Stimulated activated CD4-positive, alpha-beta T cell treated with anti-CD3 and anti-CD28 coated beads, Interleukin-12 subunit alpha, Interleukin-12 subunit beta, amount 100 ng/mL, for 4 hours (primary cell): ENCODE measurements at places on chromosomes 16 and 17.

- DNase-seq, result no peak
These were observed 35.7 kb upstream of the GSG1L start for GRCh38 chr16:28098959-28099945.

- peak; percentile 54 for DNase-seq
These were observed 5.8 kb upstream of the OGFOD3 start for GRCh38 chr17:82424001-82424862.

GRCh38 chr17:15941781-15942180 is 3.1 kb upstream of the ADORA2B start:
- no peak for DNase-seq

GRCh38 chr16:54594601-54595391 is 308.2 kb upstream of the IRX3 start:
- DNase-seq, result no peak

DNA sequence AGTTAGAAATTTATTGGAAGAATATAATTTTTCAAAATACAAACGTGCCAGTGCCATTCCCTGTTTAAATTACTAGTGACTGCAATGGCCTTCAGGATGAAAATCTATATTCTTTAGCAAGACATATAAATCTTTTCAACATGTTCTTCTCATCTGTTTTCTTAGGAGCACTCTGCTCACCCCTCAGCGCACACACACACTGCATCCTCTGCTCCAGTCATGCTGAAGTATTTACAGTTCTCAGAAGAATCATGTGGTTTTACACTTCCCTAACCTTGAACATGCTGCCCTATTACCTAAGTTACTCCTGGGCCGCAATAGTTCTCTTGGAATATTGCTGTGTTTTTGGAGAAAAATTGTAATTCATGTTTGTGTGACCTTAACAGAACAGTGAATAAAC is 820.6 kb downstream of the CDH8 start:
- no peak for DNase-seq

GRCh38 chr17:64499805-64500486 is 3.1 kb upstream of the POLG2 start:
- no peak for DNase-seq

- no peak for DNase-seq
These were observed 24.9 kb upstream of the RHBDL3 start for GRCh38 chr17:32240750-32241149.

GRCh38 chr16:85637808-85638647 is 24.9 kb downstream of the GSE1 start:
- no peak for DNase-seq

DNA sequence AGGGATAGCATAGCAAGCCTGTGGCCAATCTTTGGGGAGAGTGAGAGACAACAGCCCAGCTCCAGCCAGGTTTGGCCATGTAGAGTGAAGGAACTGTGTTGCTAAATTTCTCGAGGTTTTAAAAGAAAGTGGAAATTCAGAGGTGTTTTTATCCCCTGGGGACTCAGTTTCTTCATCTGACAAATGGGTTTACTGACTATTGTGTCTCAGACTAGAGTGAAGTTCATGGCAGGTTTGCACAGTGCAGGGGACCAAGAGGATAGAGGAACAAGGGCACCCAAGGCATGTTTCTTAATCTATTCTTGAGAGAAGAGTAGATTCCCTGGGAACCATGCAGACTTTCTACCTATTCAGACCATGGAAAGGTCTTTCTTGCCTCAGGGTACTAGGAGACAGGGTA is 555.8 kb upstream of the C16orf82 start:
- no peak for DNase-seq

GRCh38 chr17:9880582-9880999 is 24.5 kb downstream of the RCVRN start:
- no peak for DNase-seq

- DNase-seq, result no peak
These were observed 39.6 kb upstream of the DUSP14 start for GRCh38 chr17:37450112-37450511.

GRCh38 chr17:81832608-81833159 is 407 bp downstream of the MCRIP1 start:
- DNase-seq, result peak; percentile 44

GRCh38 chr17:44308320-44308818 is at the start of gene RUNDC3A:
Gene RUNDC3A, plus strand, starts transcription at chr17:44308601. Its CDS starts 232 bp downstream, at chr17:44308833.
- DNase-seq, result peak; percentile 84

GRCh38 chr17:35184274-35184673 is 9.9 kb downstream of the SLC35G3 start:
- DNase-seq, result no peak

DNA sequence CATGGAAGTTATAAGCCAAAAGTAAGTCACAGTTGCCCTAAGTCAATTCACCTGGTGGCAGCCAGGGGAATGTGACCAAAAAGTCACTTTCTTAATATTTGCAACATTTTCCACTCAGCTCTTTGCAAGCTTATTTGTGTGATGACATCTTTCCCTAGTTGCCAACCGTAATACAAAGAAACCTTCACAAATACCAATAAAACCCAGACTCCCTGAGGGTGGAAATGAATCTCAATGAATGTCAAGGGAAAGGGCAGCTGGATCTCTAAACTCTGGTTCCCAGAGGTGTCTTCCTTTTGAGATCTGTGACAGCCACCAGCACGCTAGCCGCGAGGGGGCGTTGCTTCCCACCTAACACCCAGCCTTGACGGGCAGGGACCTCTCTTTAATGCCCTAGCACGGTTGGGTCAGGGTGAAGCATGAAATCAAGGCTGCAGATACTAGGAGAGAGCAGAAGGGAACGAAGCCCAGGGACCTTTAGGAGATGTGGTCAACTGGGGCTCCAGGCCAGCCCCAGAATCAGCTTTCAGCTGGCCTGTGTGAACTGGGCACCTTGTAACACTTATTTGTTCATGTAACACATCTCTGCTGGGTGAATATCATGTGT is 82.2 kb downstream of the CMC2 start:
- DNase-seq, result peak; percentile 29

DNA sequence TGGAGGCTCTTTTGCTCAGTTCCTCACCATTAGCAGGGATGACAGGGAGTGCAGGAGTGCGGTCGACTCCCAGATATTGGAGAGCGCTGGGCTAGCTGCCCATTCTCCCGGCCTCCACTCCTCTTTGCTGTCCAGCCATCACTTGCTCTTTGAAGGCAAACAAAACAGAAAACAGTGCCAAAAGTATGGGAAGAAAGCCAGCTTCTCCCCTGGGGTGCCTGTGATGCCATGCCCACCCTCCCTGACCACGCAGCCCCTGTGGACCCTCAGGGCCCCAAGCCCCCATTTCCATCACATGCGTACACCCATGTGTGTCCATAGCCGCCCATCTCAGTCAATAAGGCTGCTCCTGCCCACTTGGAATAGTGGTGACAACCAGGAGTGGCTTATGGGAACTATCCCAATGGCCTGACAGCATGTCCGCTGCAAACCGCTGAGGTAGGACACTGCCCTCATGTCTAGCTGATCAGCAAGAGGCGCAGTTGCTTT is 30.0 kb downstream of the MAPT start:
- no peak for DNase-seq

- no peak for DNase-seq
These were observed 4.3 kb downstream of the CANT1 start for GRCh38 chr17:79005063-79005861.

- DNase-seq, result no peak
These were observed 1.2 kb upstream of the NFATC3 start for GRCh38 chr16:68083861-68084503.

DNA sequence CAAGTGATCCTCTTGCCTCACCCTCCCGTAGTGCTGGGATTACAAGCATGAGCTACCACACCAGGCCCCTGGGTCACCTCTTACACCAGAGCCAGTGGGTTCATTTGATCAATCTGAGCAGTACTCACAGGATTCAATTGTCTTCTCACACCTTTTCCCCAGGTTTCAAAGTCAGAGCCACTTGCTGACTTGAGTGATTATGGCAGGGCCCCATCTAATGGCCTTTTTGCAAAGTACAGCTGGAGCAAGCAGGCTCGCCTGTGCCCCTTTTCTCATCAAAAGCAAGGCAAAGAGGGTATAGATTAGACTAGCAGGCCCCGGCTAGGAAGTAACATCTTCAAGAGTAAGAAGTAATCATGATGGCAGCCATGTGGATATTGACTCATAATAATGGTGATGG is 114.8 kb upstream of the NOL11 start:
- peak; percentile 25 for DNase-seq

- DNase-seq, result no peak
These were observed 3.1 kb downstream of the PRSS21 start for GRCh38 chr16:2819939-2820835.

GRCh38 chr16:3195975-3196374 is 8.0 kb downstream of the OR1F1 start:
- no peak for DNase-seq

- no peak for DNase-seq
These were observed 5.2 kb upstream of the PRSS21 start for GRCh38 chr16:2811703-2812471.

DNA sequence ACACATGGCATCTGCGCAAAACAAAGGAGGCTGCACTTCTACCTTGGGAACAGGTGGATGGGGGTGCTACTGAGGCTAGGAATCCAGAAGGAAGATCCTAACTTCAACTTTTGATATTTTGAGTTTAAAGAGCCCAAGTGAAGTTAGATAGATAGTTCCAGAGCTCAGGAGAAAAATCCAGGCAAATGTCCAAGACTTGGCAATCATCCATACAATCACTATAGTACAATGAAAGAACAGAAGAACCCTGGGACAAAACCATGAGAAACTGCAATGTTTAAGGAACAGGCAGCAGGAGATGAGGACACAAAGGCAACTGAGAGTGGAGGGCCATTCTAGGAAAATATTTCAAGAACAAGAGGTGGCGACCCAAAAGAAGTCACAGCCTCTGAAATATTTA is 12.4 kb downstream of the CDYL2 start:
- no peak for DNase-seq

- no peak for DNase-seq
These were observed 118.4 kb upstream of the IRX5 start for GRCh38 chr16:54812229-54812628.

- DNase-seq, result no peak
These were observed 8.0 kb downstream of the FBXO31 start for GRCh38 chr16:87375426-87376135.

DNA sequence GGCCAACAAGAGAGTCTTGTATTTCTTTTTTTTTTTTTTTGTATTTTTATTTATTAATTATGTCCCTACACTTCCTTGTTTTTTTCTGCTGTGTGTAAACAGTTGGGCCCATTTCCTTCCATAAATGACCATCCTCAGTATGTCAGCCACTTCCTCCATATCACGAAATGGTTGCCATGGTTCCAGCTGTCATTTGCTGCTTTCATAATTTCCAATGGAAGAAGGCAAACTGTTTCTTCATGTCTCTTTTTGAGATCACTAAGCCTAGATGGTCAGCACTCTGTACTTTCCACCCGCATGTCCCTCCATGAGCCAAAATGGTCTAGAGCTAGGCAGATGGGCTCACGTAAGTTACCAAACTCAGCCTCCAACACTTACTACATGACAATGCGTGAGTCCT is 133.5 kb upstream of the FOXF1 start:
- DNase-seq, result no peak

DNA sequence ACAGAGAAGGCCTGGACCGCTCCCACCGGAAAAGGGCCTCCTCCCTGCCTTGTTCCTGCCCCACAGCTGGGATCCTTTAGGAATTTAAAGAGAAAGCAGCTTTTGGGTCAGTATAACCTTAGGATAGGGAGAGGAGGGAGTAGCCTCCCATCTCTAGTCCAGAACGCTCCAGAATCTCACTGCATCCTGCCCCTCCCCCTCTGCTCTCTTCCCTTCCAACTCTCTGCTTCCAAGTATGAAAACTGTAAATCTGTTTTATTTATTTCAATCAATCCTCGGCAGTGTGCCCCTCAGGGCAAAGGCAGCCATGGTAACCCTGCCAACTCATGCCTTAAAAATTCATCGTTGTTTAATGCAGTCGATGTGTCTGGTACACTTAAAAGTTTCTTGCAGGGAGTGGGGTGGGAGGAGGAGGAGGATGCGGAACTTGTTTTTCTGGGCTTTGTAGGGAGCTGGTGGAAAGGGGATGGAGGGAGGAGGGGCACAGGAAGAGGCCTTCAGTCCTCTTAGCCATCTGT is 21.2 kb upstream of the MTSS2 start:
- no peak for DNase-seq

- no peak for DNase-seq
These were observed 78.7 kb downstream of the LITAF start for GRCh38 chr16:11507991-11508390.

DNA sequence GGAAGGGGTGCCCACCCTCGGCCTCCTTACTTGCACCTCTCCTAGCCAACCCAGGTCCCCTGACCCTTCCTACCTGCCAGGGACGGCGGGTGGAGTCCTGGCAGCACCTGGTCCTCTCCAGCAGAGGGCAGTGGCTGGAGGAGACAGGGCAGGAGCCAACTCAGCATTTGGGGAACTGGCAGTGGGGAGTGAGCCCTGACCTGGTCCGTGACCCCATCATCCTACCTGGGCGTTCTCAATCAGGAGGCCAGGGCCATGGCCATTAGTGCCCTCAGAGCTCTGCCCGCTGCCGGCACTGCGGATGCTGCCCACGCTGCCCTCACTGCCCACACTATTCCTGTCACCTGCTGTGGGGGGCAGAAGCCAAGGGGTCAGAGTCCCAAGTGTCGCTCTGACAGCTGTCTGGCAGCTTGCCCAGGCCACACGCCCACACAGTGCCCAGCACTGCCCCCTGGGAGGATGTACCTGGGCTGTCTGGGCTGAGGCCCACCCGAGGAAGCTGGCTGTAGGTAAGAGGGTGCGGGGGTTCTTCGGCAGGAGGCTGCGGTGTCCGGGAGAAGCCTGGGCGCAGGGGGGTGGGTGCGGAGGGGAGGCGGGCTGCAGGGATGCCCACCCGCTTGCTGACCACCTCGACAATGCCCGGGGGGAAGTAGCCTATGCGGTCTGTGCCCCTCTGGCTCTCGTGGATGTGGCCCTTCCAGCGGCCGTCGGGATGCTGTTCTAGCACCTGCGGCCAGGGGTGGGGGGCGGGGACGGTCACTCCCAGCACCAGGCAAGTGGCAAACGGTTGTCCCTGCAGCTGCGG is 10.8 kb downstream of the CASKIN2 start:
- DNase-seq, result no peak

DNA sequence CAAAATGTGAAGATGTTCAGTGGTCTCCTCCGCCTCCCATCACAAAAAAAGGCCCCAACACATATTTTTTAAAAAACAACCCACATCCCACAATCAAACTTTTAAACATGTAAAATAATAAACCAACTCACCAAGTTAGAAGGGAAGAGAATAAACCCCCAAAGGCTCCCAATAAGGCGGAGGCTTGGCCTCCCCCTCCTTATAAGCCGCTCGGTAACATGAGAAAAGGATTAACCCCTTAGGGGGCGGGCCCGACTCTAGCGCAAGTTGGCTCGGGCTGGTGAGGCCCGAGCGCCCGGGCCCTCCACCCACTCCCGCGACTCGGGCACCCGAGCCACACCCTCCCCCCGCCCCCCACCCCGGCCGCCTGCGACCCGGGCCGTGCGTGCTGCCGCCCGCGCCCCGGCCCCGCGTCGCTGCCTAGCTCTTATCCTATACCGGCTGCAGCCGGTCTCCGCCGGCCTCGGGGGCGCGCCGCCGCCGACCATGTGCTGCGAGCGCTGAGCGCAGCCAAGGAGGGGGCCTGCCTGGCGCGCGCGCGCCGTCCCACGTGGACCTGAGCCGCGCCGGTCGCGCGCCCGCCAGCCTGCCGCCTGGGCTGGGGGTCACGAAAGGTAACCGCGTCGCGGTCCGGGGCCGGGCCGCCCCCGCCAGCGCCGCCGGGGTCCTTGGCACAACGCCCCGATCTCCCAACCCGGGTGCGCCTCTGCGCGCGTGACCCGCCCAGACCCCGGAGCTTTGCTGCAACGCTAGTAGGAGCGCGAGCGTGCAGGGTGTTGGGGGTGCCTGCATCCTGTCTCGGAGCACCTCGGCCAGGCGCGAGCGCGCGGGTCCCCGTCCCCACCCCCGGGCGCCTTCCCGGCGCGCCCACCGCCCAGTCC is at the start of the genes ARSG and SLC16A6:
ARSG (plus strand) TSS at position 541 of the 881 bp plus-strand sequence. CDS start 15,999 bp downstream, outside the sequence.
SLC16A6 (minus strand) TSS at position 173 of the 881 bp plus-strand sequence. CDS start 12,807 bp downstream, outside the sequence.
- DNase-seq, result peak; percentile 79
